ENCODE measurements at places on chromosomes 1 and 21. TPM values are rescaled to one million over a fixed set of nuclear protein-coding genes. Genes with fewer than 3 reads are reported as not detected.
A peak's percentile ranks its signal among the peaks of the same experiment; 100 is the strongest.

The ALG6 gene
- total RNA-seq = 12.4 TPM

The ATP1A4 gene
- not detected for total RNA-seq

The RSPO1 gene
- 0.27 TPM for total RNA-seq

The FCGR2B gene
- total RNA-seq = 8.9 TPM

The IVNS1ABP gene
- 87.2 TPM for total RNA-seq

DNA sequence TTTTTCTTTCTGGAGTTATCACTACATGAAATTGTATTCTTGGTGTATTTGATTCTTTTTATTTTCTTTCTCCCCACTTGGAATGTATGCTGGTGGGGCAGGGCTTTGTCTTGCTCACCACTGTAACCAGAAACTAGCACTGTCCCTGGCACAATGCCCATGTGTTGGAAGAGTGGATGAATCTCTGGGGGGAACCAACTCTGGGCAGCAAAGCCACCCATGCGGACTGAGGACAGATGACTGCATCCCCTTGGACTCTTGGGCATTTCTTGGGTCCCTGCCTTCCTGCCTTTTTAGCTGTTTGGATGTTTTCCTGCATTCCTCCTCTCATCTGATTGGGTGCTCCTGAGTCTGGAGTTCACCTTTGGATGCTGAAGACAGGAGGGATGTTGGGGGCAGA is 6.1 kb downstream of the CYP4B1 start:
- no peak for DNase-seq

GRCh38 chr1:5917281-5917590 is 75.0 kb downstream of the NPHP4 start:
- no peak for DNase-seq

GRCh38 chr1:36622741-36623648 is 140.3 kb upstream of the CSF3R start:
- DNase-seq = no peak

DNA sequence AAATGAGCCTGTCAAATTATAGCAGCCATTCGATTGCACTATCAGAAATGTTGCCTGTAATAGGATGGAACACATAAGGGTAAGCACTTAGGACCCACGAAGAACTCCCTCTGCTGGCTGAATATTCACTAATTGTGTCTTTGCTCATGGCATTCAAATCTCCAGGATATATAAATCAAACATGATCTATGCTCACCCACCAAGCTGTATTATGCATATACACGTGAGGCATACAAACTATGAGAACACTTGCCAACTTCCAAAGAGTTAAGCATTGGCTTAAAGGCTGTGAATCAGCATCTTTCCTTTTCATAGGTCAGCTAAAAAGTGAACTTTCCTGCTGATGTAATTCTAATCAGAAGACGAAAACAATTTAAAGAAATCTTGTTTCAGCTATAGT is 34.5 kb downstream of the TMPRSS15 start:
- DNase-seq = no peak

DNA sequence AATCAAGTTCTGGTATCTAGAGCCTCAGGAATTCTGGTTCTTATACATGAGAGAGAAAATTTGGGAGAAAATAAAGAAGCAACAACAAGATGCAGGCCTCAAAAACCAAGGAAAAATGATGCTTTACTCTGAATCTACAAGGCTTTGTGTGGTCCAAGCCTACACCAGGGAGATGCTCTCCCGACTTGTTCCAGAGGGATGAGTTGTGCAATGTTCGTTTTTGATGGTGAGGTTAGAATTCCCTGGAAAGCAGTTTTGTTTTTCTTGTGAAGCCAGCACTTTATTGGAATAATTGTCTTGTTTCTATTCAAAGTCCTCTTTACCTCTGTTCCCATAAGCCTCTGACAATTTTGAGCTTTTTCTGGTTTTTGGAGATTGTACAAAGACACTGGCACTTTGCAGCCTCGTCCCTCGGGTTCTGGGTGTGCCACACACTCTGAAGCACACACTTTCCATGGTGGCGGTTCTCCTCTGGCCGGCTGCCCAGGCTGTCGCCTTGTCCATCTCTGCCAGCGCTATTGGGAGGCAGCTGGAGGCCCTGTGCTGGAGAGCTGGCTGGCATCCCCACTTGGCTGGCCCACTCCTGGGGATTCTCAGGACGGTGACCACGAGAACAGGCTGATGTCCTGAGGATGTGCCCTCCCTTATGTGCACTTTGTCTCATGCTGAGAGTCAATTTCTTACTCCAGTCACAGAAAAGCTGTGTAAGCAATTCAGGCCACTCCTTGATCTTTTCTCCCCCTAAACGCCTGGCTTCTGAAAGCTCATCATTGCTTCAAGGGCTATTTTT is 70.2 kb downstream of the EDEM3 start:
- no peak for DNase-seq

DNA sequence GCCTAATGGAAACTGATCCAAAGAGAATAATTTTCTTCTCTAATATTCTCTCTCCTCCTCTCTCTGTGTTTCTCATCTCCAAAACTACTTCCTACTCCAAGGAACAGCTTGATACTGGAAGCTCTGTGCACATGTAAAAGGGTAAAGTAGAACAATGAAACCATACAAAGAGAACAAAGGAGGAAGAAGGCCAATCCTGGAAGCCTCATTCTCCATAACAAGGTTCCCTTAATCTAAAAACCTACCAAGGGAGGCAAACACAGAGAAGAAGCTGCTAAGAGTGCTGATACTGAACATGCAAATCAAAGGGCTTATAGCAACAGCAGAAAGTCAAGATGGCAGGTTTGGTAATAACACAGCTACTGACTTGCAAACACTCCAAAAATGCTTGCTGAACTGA is 44.4 kb downstream of the SIPA1L2 start:
- DNase-seq = no peak

DNA sequence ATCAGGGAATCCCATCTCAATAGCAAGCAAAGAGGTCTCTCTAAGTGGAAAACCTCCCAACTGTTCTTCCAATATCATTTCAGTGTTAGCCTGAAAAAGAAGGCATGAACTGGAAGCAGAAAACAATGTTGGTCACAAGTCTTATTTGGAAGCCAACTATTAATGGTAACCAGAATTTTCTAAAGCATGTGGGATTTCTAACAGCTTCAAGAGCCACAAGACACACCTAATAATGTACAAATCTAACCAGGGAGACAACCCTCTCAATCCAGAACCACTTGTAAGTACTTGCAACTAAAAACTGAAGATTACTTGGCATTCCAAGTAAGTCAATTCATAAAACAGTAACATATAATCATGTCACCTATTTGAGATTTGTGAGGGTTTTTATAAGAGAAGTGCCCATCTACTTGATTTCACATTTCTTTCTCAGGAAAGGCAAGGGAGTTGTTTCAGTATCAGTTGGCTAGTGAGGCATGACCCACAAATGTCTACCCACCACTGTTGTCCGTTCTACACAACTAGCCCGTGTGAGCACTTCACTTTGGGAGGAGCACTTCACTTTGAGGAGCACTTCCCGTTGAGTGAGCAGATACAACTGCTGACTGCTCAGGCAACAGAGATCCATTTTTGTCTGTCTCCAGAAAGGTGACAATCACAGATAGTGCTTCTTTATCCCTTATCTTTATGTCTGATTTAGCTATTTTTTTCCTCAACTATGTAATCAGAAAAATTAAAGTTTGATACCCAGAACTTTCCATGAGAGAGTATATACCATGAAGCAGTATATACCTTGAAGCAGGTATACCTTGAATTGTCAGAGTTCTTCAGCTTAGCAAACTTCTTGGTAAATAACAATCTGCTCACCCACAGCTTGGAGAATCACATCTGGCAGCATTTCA is 11.1 kb downstream of the STX6 start:
- no peak for DNase-seq

- DNase-seq = no peak
These were observed 385.2 kb downstream of the DUSP10 start for GRCh38 chr1:221356693-221357092.

- no peak for DNase-seq
These were observed 185.2 kb downstream of the FAF1 start for GRCh38 chr1:50774759-50775351.

DNA sequence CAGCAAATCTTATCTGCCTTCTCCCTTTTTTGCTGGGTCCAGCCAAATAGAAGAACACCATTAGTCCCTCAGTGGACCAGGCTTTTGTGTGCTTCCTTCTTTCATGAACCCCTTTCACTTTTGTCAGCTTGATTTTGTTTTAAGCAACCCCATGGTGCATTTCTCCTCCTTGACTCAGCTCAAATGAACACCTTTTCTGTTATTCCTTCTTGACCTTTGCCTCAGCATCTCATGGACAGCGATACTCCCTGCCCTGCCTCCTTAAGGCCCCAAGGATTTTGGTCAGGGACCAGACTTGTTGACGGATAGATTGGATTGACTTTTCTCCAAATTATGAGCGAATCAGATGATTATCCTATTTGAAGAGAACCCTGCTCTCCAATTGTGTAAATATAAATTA is 356.6 kb upstream of the USP24 start:
- DNase-seq = no peak

- no peak for DNase-seq
These were observed 8.6 kb upstream of the PKP1 start for GRCh38 chr1:201274616-201275252.

GRCh38 chr1:203405703-203406438 is 54.9 kb upstream of the FMOD start:
- DNase-seq = no peak

DNA sequence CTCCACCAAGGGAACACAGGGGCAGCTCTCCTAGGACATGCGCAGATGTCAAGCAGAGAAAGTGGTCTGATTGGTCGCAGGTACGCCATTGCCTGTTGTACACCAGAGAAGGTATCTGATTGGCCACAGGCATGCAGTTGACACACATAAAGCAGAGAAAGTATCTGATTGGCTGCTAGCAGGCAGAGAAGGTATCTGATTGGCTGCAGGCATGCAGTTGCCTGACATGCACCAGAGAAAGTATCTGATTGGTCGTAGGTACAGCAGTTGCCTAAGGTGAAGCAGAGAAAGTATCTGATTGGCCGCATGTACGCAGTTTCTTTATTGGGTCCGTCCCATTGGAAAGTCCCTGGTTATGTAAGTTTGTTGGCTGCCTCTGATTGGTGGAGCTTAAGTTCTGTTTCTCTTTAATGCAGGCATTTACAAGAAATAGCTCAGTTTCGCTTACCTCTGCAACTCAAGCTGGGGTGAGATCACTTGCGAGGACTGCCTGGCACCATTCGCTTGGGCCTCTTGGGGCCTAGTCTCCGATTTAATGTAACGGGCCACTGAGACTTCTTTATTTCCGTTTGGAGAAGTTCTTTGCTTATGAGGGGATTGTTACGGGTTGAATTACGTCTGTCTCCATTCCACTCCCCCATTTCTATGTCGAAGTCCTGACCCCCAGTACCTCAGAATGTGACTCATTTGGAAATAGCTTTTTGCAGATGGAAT is 74.2 kb downstream of the SIK1 start:
- DNase-seq = no peak

- peak; percentile 30 for DNase-seq
These were observed 22.7 kb downstream of the PKNOX1 start for GRCh38 chr21:42997053-42997452.

DNA sequence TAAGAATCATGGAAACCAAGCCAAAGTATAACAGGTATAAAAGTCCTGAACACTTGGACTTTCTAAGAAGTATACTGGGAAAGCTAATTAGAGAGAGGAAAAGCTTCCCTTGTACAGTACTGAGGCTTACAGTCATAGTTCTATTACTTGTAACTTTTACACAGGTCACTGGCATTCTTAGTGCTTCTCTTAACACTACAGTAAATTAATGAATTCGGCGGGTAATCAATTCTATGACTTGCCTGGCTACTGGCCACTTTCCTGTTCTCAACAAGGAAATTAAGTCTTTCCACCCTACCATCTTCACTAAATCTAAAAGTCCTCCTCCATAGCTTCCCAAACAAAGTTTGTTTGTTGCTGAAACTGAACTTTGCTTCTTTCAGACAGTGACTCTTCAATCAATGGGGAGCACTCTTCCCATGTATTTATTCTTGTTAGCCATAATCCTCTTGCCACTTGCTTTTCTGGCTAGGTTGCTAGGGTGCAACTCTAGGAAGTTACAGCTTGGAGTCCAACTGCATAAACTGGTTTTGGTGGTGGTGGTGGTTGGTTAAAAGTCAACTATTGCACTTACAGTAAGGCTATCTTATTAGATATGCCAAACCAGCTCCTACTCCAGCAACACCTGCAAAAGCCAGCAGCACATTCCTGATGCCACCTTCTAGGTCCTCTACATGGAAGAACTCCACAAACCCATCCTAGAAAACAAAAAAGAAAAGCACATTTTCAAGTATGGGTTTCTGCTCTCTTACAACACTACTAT is 2.4 kb downstream of the MCL1 start:
- no peak for DNase-seq

DNA sequence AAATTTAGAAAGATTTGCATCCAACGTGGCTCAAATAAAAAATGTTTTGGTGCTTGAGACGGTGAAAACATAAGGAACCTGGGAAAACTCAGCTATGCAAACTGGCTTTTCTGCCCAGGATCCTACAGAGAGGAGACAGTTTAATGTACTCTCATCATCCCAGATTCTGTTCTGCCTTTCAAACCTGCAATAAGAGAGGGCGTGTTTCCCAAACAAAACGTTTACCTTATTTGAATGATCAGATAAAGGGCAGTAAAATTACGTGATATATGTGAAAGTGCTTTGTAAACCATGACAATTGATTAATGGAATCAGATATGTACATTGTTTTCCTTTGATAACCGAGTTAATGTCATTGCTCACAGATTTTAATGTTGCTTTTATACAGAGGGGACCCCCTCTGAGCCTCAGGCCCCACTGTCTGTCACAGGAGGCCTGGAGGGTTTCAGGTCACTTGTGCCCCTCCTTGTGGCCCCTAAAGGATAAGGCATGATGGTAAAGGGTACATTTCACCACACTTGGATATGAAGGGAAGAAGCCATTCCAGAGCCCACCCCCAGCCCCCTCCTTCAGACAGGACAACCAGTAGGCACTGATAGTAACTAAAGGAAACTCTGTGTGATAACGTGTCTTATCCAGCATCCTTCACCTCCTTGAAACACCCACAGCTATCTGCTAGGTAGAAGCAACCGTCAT is 157.6 kb downstream of the EDEM3 start:
- DNase-seq = no peak
